ENCODE measurements at places on chromosomes 6 and 20.

- DNase-seq: no peak
Observed at GRCh38 chr20:32191873-32192272, 15.7 kb downstream of the PLAGL2 start.

DNA sequence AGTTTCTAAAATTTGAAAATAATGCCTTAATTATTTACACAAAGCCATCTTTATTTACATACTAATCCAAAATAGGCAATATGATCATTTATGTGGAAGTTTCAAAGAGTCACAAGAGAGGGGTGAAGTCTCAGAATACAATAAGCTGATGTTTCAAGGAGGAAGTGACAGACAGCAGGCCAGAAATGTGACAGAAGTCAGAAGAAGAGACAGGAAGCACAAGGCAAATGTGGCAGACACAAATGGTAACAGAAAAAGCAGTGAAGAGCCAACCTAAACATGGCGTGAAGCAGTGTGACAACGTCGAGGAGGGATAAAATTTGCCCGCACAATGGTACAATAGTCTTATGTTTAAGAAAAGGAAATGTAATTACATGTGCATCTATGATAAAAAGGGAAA is 59.8 kb downstream of the SHPRH start:
- DNase-seq: no peak

GRCh38 chr6:108200631-108201030 is 34.8 kb downstream of the NR2E1 start:
- no peak for DNase-seq

- DNase-seq: no peak
Observed at GRCh38 chr20:49029203-49029602, 16.9 kb upstream of the CSE1L start.

DNA sequence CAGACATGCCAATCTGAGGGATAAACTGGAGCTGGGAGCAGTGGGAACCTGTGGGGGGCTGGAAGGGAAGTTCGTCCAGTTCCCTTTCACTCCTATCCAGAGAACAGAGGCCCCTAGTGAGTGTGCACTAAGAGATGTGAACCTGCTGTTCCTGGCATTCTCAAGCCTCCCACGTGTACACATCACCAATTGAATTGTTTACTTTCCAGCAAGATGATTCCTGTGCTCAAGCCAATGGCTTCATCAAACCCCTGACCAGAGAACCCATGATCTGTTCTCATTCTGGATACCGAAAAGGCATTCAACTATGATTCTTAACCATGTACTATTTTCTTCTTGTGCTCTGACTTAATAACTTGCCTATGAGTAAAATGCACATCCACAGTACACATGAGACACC is 10.2 kb upstream of the SLC22A3 start:
- no peak for DNase-seq

- no peak for DNase-seq
Observed at GRCh38 chr20:25287631-25288290, 39.9 kb downstream of the PYGB start.

GRCh38 chr6:150691463-150691862 is 91.8 kb downstream of the PLEKHG1 start:
- no peak for DNase-seq

GRCh38 chr6:67016921-67017460 is 1310.0 kb upstream of the EYS start:
- DNase-seq: no peak

DNA sequence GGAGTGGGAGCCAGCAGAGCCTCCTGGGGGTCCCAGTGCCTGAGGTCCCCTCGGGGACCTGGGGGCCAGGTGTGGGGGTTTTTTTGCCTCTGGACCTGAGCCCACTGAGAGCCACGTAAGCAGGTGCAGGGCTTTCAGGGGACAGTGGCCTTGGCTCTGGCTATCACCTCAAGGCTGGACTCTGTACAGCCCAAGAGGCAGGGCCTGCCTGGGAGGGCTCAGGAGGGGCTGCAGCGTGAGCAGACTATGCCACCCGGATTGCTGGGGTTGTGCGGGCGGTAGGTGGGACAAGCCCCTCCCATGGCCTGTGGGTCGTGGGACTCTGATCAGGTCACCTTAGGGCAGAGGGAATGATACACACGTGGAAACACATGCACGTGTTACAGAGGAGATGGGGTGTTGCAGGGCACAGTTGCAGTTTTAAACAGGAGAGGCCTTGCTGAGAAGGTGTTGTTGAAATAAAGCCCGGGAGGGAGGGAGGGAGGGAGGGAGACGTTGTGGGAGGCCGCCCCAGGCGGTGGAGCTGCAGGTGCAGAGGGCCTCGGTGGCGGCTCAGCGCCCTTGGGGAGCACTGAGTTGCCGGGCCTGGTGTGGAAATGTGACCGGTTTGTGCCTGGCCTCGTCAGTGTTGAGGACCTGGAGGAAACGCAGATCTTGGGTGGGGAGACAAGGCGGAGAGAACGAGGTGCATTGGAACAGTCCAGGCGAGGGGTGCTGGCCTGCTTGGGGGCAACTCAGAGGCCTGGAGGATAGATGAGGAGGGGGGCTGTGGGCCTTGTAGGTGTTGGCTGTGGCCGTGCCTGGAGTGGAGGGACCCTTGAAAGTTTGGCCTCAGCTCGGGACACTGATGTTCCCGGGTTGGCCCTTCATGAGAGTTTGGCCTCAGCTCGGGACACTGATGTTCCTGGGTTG is 2.3 kb downstream of the TCEA2 start:
- DNase-seq: no peak

- no peak for DNase-seq
Observed at GRCh38 chr6:6516666-6517458, 71.7 kb upstream of the LY86 start.

- no peak for DNase-seq
Observed at GRCh38 chr20:26167499-26167898, 470.8 kb upstream of the ZNF337 start.

GRCh38 chr6:11714798-11715285 is 63.8 kb downstream of the ADTRP start:
- DNase-seq: peak; percentile 81

DNA sequence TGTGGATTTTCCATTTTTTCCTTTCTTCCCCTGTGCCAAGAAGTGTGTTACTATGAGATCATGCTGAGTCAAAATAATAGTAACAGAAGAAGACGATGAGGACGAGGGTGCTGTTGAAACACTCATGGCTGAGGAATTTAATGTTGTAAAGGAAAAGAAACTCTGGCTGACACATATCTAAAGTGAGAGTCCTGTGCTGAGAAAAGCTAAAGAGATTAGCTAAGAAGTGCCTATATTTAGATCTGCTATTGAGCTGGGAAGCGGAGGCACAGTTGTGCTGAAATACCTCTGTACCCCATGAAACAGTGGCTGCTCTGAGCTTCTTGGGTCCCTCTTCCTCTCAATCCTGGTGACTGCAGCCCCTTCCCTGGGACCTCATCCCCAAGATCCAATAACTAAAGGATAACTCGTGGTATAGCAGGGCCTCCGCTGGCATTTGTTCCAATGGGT is 1.1 kb upstream of the SYTL3 start:
- DNase-seq: peak; percentile 75

GRCh38 chr20:41007481-41007880 is 21.1 kb upstream of the TOP1 start:
- no peak for DNase-seq

DNA sequence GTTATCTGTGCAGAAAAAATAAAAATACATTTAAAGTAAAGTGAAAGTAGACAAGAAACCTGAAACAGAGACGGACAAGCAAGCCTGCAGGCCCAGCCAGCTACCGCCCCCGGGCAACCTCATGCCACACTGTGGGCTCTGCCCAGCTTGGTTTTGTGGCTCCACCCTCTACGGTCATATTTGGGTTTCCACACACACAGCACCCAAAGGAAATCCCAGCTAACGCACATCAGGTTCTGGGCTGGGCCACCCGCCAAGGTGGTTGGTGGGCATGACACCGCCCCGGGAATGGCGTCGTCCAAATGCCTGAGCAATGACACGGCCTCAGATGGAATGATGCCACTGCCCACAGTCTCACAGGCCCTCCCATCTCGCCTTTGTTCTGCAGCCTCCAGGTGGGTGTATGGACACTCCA is 22.9 kb downstream of the FAM110A start:
- peak; percentile 45 for DNase-seq

GRCh38 chr6:30712441-30712945 is 4.6 kb downstream of the MDC1 start:
- no peak for DNase-seq

- no peak for DNase-seq
Observed at GRCh38 chr20:38132156-38132909, 32.7 kb downstream of the TGM2 start.

- DNase-seq: no peak
Observed at GRCh38 chr6:158554611-158555361, 5.1 kb upstream of the TMEM181 start.

DNA sequence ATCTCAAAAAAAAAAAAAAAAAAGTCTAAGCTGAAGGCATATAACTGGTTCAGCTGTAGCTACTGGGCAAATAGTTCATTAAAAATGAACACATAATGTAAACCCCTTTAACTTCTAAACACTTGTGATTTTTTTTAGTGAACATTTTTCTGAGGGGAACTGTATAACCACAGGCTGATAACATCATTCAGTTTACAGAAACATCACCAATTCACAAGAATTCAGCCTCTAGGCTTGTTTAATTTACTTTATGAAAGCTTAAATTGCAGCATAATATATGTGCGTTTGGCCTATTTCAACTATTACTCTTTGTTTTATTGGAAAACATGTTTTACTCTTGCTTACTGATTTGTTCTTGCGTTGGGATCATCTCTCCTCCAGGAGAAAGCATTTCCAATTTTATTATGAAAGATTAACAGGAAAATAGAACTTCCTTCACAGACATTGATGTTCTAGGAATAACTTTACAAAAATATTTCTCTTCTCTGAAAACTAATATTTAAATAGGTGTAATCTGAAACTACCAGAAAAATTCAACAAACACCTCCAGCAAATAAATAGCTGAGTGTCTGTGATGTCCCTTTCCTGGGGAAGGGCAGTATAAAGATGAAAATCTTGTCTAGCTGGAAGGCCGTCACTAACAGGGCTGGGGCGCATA is 284.5 kb downstream of the UST start:
- DNase-seq: no peak

DNA sequence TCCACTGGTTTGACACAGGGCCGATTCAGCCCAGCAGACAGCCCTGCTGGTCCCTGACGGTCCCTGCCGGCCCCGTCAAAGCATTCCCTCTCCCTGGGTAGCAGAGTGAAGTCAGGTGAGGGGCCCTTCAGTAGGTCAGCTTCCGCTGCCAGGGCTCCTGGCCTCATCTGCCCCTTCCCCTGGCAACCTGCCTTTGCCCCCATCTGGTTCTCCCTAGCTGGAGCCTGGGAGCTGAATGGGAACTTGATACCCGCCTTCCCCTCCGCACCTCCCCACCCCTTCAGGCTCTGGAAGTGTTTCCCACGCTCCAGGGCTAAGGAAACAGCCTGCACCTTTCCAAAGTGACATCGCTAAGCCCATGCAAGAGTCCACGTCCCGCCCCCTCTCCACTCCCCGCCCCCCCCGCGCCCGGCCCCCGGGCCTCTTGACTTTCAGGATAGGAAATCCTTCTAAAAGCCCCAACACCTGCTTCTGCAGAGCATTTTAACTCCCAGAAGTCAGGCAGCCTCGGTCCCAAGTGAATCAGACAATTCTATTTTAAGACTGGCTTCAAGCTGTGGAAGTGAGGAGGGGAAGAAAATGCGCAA is 53.3 kb downstream of the ISM1 start:
- no peak for DNase-seq

- no peak for DNase-seq
Observed at GRCh38 chr6:137165375-137166246, 7.8 kb downstream of the IL22RA2 start.

GRCh38 chr6:79269877-79270276 is 35.4 kb upstream of the HMGN3 start:
- DNase-seq: no peak

DNA sequence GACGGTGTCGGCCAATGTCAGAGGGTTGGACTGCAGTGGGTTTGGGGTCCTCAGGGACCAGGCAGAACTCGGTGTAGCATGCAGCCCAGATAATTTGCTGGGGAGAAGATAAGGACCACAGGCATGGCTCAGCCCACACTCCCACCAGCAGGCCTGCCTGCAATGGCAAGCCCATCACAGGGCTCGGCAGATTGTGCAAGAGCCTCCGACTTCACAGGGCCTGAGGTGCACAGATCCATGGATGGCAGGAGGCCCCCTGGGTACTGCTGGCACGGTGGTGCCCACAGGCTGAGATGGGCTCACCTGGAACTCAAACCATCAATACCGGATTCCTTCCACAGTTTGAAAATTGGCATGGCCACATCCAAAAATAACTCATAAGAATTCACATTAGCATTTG is 180.3 kb downstream of the TTLL2 start:
- no peak for DNase-seq

DNA sequence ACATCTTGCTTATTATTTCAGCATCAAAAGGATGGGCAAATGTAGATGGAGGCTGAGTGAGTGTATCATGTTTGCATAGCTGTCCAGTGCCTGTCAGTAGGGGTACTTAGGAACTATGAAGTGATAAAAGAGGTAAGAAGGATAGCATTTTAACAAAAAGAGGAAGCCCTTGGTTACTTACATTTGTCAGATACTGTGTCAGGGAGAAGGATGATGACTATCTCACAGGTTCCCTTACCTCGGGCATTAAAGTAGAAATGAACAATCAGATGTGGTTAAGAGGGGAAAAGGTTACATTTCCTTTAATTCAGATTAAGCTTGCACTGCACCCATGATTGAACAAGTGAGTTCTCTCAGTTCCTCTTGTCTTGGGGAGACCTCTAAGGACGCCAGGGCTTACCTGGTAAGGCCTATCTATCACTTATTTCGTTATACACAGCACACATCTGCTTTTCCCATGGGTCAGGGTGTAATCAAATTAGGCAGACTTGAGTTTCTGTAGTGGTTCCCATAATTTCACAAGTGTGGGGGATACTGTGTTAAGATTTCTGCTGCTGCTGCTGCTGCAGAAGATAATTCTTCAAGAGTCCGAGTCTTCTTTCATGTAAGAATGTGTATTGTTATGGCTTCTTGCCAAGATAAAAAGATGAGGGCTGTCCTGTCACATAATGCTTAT is 4.5 kb downstream of the FOXO3 start:
- no peak for DNase-seq

DNA sequence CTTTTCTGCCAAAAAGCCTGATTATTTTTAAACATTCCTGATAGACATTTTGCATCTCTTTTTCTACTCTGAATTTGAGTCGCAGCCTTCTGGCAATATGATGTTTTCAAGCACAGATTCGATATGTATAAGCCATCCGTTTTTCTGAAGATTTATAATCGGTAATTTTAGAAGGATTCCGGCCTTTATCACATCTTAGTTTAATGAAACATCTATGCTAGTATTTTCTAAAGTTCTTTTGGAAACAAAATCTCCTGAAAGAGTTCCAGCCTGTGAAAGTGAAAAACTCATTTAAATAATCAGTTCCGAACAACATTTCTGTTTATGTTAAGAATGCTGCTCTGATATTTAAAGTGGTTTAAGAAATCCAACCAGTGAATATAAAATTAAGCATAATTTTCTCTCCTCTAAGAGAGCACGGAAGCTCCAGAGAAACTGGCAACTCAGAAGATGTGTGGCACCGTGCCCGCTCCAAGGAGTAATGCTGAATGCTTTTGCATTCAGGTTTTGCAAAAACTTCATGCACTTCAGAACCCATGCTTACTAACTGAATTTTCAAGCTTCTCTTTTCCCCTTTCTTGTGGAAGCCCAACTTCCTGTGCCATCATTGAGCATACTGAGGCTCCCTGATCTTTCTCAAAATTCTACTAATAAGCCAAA is 20.7 kb downstream of the NDUFAF4 start:
- DNase-seq: no peak

- DNase-seq: no peak
Observed at GRCh38 chr6:108853077-108853476, 4.9 kb downstream of the ARMC2 start.
